ENCODE measurements at places on chromosomes 16 and 17.

GRCh38 chr16:23148166-23148512, 1.1 kb downstream of the USP31 start:
- DNase-seq, result no peak

DNA sequence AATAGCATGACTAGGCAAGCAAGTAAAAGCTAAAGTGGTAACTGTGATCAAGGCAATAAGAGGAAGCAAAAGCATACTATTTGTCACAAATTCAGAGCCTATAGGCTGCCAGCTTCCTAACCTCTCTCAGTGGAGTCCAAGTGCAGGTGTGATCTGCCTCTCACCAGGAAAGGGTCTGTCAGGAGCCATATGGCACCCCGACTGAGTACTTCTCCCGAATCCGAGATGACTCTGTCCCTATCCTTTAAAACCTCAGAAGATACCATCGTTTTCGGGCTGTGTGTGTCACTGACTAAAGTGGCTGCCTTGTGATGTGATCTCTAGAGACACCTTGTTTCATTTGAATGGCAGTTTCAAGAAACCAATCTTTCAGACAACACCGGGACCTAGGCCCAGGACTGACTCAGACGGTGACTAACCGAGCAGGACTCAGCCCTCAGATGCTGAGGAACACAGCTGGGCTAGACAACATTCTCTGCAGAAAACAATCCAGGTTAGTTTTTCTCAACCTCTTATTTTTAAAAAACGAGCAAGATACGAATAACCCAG, 63.6 kb downstream of the SMG6 start:
- DNase-seq, result no peak

- DNase-seq, result no peak
Observed at GRCh38 chr16:58205276-58206036, 7.5 kb upstream of the CSNK2A2 start.

GRCh38 chr17:39841134-39841683, 22.9 kb downstream of the IKZF3 start:
- no peak for DNase-seq

GRCh38 chr17:77228241-77228752, 87.5 kb downstream of the SEC14L1 start:
- no peak for DNase-seq

DNA sequence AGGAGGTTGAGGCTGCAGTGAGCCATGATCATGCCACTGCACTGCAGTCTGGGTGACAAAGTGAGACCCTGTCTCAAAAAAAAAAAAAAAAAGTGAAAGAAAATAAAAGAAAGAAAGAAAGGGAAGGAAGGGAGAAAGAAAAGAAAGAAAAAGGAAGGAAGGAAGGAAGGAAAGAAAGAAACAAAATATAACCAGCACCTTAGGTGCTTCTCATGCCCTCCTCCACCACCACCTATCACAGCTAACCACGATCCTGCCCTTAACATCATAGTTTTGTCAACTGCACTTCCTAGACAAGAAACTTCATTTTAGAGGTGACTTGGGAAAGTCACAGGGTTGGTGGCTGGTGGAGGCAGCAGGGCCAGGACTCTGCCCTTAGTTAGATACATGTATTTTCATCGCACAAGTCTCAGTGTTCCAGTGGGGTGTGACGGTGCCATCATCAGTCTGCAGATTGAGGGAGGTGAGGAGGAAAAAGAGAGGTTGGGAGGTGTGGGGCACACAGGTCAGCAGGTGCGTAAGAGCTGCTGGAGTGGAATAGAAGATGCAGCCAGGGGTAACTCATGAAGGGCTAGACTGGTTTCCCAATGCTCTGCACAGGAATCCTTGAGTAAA, 10.0 kb downstream of the SUPT4H1 start:
- no peak for DNase-seq

- DNase-seq, result no peak
Observed at GRCh38 chr16:11016993-11017392, 72.6 kb downstream of the CLEC16A start.
